ENCODE measurements at places on chromosomes 5 and 9.

DNA sequence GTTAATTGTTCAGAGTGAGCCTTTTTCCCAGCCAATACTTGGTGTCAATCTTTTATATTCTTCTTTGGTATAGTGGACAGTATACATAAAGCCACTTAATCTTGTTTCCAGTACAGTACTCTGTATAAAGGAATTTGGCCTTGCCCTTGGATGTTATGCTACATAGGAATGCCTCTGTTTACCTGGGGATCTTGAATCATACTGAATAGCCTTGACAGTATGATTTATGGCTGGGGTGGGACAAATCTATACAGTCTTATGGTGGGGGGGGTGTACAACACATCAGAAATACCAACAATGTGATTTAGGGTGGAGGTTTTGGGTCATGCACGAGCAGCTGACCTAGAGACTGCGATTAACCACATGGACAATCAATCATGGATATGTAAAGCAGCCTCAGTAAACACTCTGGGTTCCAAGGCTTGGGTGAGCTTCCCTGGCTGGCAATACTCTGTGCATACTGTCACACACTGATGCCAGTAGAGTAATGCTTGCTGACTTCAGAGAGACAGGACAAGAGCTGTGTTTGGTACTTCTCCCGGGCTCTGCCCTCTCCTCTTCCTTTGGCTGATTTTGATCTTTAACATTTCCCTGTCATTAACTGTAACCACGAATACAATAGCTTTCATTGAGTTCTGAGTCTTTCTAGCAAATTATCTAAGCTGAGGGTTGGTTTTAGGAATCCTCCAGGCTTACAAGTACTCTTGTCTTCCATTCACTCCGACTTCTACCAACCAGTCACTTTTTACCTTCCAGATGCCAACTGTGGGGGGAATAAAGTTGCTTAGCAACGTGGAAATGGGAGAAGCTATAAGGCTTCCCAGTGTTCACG, 84.6 kb downstream of the IARS1 start:
- no peak for DNase-seq

GRCh38 chr9:133476036-133476931, 2.6 kb downstream of the SLC2A6 start:
- no peak for DNase-seq

DNA sequence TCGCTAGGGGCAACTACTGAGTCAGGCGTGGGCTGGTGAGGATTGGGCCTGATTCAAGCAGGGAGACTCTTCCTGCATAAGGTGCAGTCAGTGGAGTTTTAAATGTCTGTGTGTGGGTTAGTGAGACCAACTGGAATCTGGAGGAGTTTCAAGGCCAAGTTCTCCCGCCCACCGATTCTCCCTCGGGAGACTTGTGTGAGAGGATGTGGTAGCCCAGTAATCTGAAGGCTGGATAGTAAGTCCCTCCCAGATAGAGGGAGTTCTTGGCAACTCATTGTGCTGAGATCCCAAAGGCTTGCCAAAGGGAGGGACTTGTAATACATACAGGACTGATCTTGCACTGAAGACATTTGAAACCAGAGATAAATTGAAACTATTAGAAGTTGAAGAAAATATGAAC, 51.8 kb downstream of the WDR36 start:
- DNase-seq, result no peak

- no peak for DNase-seq
Measured at GRCh38 chr5:105878402-105878801, 1792.3 kb downstream of the EFNA5 start.

DNA sequence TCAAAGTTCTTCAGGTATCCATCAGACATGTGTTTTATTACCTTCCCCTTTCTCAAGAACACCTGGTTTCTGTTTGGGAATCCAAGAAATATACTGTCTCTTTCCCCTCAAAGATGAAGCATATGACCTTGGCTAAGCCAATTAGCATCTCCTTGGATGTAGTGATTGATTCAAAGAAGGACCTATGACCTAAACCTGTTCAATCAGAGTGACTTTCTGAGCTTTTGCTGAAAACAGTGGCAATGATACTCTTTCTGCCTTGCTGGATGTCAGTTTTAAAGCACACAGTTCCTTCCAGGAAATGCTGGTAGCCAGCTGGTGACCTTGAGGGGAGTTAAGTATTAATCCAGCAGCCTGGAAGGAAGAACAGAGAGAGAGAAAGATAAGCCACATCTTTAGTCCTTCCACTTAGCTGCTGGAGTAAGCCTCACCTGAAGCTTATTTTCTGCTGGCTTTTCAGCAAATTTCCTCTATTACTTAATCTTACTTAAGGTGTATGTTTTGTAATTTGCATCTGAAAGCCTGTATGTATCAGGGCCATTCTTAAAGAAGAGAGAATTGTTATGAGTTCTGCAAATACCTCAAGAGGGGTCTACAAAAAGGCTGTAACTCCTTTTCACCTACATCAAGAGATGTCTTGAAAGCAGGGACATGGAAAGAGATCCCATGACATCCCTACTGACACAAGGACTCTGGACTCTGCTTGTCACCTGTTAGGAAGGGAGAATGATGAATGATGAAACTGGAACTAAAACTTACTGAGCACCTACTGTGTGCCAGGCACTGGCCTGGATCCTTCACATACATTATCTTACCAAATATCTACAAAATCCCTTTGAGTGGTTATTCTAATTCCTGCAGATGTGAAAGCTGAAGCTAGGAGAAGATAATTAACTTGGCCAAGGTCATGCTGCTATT, 35.2 kb upstream of the PIK3R1 start:
- no peak for DNase-seq

GRCh38 chr9:135130207-135130976, 42.9 kb downstream of the OLFM1 start:
- DNase-seq, result no peak

Data from stimulated activated CD8-positive, alpha-beta memory T cell treated with anti-CD3 and anti-CD28 coated beads, Interleukin-4, amount 100 ng/mL, for 1 hour (primary cell).